ENCODE measurements at places on chromosomes 2 and 18.

- no peak for DNase-seq
Observed at GRCh38 chr18:987325-988186, 82.9 kb downstream of the ADCYAP1 start.

DNA sequence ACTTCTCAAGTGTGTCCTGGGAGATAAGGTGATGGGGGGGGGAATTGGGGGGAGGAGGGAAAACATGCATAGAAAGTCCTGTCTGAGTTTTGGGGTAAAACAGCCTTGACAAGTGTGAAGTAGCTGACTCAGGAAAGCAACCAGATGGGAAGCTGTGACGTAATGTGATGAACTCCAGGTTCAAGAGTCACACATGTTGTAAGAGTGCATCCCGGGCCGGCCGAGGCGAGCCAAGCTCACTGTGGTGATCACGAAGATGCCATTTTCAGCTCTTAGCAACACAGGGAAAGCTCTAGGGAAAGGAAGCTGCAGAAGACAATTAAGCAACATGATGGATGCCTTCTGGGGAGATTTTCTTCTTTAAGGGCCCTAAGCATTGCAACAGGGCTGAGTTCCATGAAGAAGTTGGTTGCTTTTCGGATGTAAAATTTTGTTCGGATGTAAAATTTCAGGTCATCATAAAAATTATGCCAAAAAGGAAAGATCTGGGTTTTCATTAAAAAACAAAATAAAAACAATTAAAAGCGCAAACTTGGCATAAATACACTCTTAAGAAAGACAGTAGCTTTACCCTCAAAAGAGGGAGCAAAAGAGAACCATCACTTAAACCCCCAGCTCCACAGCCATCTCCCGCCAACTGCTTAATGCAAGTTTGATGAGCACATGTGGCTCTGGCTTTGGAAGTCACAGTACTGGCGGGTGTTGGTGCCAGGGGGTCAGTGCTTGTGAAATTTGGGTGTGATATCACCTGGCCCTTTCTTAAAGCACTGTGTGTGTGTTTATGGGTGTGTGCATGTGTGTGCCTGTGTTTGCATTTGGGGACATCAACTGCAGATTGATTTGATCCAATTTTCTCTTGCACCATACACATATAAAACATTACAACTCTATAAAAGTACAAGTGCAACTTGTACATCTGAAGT lies 19.1 kb downstream of the SERTAD2 start:
- no peak for DNase-seq

- DNase-seq: no peak
Observed at GRCh38 chr2:24083567-24084385, 858 bp downstream of the TP53I3 start.

DNA sequence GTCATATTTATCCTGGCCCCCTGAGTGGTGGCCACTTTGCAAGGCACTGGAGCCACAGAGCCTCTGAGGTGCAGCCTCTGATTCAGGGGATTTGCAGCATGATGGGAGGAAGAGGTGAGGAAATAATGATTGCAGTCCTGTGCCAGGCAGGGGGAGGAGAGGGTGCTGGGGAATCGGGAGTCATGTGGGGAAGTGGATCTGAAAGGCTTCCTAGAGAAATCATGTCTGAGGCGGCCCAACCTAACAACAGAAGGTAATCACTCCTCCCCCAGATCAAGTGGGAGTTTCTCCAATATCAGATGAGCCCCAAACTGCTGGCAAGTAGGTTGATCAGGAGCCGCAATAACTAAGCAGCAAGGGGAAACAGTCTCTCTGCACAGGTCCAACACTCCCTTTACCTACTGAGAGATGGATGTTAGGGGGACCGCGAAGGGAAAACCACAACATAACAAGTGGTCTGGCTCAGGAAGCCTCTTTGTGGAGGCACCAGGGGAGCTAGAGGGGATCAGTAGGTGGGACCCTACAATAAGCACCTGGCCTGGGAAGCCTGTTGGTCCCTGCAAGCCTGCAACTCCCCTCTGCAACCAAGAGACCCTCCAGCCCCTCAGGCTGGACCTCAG lies 71.8 kb upstream of the NPAS2 start:
- no peak for DNase-seq

DNA sequence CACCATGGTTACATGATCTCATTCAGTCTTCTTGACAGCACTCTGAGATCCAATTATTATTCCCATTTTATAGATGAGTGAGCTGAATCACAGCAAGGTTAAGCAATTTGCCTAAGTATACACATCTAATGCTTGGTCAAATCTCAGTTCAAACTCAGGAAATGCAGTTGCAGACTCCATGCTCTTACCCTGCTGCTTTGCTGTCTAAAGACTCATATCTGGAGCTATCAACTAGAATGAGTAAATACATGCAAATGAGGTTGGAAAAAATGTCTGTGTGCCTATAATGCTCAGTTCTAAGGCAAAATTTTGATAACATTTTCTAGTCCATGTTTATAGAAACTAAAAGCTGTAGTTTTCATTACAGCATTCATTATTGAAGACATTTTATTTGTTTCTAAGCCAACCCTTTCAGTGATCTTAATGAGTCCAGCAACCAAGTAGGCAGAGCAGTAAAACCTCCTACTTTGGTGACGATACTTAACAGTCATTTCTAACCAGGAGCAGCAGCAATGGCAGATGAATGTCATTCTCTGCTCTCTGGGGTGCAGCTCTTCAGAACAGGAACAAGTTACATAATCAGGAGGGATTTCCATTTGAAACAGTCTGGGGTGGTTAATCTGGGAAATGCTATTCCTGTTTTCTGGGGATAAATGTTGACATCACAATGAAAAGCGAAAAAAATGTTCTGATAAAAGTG lies 396.8 kb upstream of the UBE2E3 start:
- no peak for DNase-seq

DNA sequence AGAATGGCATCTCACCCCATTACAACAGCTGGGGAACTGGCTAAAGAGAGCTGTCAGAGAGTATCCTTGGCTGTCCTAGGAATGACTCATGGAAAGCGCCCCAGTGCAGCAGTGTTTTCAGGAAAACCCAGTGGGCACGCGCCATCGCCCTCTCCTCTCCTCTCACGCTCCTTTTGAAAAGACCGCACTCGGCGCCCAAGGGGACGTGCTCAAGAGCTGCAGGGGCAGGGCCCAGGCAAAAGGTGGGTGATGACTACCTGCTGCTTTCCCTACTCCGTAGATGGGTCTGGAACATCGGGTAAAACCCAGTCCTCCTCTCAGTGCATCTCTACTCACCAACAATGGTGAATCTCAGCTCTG lies 68.1 kb downstream of the EMILIN2 start:
- no peak for DNase-seq

DNA sequence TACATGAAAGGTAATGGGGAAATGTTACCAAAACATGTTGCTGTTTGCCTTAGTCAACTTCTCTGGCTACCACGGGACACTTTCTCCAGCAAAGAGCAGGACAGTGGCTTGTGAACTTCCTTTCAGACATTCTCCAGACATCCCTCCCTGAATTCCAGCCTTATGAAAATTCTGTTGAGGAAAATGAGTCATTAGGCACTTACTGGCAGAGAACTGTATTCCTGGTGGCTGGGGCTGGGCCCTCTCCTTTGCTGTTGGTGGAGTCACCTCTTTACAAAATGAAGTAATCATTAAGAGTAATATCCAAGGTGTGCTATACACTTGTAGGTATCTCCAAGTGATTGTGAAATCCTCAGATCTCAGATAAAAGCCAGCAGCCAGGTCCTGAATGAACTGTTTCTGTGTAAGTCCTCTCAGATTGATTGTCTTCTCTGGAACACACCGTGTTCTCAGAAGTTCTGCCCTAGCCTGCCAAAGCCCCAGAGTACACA lies 1.3 kb upstream of the FAP start:
- DNase-seq: no peak

DNA sequence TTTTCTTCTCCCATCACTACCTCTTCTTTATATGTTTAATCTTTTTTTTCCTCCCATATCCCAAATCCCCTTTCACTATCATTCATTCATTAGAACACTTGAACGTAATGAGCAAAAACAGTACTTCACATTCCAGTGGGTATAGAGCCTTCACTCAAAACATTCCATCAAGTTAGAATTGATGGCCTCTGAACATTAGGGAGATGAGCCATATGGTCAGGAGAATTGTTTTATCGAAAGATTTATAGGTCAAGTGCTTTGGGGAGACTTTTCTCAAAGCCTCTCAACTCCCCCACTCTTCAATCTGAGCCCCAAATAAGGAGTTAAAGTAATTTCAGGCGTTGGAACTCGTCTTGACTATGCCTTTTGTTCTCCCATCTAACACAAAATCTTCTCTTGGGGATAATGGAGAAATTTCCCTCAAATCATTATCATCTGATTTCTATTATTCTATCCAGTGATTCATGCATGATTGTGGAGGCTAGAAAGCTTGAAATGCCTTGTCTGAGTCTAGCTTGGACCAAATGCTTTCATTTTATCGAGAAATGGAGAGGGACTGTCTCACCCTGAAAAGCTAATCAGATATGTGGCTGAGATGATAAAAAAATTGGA lies 79.2 kb downstream of the KIAA2012 start:
- DNase-seq: no peak

- DNase-seq: no peak
Observed at GRCh38 chr2:657766-658165, 19.4 kb downstream of the TMEM18 start.

DNA sequence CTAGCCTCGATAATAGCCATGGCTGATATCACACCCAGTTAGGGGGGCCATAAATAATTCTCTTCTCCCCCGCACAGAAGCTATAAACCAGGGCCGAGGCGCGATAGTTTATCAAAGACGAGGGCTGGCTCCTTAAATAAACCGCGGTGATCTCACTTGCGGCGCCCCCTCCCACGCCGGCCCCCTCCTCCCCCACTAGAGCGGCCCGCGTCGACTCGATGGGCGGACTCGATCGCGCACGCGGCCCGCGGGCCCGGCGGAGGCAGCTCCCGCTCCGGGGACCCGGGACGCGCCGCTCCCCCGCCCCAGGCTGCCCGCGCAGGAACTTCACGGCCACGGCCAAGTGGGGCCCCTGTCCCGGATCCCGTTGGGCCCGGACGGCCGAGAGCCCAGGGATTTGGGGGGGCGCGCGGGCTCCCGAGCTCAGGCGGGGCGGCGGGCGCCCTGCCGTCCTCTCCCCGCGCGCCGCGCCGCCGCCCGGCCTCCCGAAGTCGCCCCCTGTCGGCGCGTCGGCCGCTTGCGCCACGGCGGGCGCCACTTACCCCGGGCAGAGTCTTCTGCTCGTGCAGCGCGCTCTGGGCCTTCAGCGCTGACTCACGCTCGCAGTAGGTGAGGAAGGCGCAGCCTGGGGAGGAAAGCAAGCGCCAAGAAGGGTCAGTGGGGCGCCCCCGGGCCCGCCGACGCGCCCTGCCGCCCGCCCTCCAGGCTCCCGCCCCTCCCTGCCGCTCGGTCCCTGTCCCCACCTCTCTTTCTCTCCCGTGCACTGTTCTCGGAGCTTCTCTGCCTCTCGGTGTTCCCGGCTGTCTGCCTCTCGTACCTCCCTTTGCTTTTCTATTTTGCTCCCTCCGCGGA lies 80.4 kb downstream of the CELF4 start:
- DNase-seq: no peak

DNA sequence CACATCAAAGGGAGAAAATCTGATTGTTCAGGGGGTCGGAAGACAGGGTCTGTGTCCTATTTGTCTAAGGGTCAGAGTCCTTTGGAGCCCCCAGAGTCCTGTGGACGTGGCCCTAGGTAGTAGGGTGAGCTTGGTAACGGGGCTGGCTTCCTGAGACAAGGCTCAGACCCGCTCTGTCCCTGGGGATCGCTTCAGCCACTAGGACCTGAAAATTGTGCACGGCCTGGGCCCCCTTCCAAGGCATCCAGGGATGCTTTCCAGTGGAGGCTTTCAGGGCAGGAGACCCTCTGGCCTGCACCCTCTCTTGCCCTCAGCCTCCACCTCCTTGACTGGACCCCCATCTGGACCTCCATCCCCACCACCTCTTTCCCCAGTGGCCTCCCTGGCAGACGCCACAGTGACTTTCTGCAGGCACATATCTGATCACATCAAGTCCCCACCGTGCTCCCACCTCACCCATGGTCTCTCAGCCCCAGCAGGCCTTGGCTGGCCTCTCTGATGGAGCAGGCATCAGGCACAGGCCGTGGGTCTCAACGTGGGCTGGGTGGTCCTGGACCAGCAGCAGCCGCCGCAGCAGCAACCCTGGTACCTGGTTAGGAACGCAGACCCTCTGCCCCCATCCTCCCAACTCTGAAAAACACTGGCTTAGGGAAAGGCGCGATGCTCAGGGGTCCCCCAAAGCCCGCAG lies 3.8 kb downstream of the PROC start:
- DNase-seq: no peak

GRCh38 chr2:190819840-190820301 lies 60.8 kb upstream of the GLS start:
- no peak for DNase-seq

GRCh38 chr2:203889542-203889941 lies 22.0 kb downstream of the CTLA4 start:
- no peak for DNase-seq

GRCh38 chr18:75346671-75347070 lies 80.8 kb downstream of the SMIM21 start:
- no peak for DNase-seq

- DNase-seq: no peak
Observed at GRCh38 chr2:163397451-163397850, 338.4 kb downstream of the FIGN start.

- no peak for DNase-seq
Observed at GRCh38 chr18:50869150-50869549, 9.8 kb upstream of the ME2 start.

DNA sequence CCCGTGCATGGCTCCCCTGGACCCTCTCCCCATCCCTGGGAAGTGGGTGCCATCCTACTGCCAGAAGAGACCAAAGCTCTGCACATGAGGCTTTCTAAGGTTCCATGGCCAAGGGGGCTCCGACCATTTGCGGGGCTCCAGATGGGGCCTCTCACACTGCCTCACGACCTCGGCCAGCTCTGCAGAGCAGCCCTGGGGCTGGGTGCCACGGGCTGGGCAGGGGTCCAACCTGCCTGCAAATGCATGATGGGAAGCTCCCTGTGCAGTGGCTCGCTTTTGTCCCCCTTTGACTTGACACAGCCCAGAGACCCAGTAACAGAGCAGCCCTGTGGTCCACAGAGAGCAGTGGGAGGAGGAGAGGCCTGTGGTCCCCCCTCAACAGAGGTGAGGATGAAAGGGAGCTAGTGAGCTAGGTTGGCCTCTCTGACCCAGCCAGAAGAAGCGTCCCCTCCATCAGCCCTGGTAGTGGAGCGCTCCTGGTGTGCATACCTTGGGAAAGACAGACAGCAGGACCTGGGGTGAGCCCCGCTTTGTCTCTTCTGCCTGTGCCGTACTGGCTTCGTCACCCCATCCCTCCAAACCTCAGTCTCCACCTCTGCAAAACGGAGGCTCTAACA lies 174.1 kb downstream of the DDX1 start:
- DNase-seq: no peak

Data from activated gamma-delta T cell treated with Interleukin-2 at 50 U/mL for 16 hours (primary cell).